ENCODE measurements at places on chromosomes 1 and 21.

DNA sequence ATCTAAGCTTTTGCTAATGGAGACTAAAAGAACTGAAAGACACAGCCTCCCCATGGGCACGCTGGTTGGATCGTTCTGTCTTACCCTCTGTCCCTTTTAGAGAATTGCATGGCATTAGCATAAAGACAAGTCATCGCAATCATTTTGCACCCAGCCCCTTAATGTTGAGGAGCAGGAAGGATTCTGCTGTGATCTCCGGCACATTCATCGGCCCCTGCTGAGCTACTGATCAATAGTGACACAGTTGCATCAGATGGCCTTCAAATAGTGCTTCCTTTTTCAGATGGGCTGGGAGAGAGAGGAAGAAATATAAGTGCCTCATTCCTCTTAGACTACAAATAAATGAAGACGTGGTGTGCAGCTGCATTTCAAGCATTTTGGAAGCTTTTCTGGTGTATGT, 75.4 kb downstream of the NOS1AP start:
- no peak for DNase-seq

DNA sequence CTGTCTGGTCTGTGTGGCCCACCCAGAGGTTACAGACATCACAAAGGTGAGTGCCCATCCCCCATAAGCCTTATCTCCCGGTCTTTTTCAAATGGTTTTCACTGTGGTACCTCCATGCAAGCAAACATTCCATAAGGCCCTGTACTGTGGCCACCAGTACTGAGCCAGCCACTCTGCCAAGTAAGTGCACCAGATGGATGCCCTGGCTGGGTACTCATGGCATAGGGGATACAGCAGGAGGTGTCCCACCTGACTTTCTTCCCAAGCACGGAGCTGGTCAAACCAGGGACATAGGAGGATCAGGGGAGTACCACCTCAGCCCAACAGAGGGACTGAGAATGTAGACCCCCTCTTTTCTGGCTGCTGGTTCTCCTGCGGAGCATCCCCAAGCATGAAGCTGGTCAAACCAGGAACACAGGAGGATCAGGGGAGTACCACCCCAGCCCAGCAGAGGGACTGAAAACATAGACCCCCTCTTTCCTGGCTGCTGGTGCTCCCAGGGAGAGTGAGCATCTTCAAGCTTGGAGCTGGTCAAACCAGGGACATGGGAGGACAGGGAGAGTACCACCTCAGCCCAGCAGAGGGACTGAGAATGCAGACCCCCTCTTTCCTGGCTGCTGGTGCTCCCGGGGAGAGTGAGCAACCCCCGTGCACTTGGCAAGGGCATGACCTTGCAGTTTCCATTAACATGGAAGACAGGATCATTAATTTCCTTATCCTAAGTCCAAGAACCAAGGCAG, 81.8 kb upstream of the KLHDC7A start:
- no peak for DNase-seq

DNA sequence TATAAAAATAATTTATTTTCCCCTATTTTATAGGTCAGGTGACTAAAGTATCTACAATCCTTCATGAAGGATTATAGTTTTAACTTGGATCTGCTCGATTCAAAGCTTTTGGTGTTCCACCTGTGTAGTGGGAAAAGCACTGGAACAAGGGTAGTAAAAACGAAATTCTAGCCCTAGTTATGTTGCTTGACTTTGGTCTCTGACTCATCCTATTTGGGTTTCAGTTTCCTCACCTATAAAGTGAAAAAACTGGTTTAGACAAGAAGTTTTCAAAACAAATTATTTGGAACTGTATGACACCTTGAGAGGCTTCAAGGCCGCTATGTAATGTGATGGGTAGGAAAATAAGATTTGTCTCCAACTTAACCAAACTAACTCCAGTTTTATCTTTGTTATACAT, 505.2 kb upstream of the ZRANB2 start:
- DNase-seq = no peak

DNA sequence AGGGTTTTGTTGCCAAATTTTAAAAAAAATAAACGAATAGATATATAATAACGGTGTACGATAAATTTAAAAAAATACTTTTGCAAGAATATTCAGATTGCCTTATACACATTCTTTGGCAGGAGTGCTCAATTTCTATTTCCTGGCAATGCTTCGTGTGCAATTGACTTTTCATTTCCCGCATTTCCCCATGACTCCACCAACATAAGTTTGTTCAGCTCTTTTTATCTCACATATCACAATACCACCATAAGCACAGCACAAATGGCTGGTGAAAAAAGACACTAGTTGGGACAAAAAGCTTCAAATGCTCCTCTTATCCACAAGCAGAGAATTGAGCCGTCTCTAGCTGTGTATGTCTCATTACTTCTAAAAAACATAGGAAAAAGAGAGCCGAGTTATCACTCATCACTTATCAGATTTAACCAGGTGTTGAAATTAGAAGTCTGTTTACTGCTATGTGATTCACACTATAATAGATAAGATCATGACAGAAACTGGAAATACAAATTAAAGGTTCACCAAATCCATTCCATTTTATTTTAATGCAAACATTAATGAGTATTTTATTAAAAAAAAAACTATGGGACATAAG, 28.9 kb upstream of the RGS1 start:
- DNase-seq = no peak

DNA sequence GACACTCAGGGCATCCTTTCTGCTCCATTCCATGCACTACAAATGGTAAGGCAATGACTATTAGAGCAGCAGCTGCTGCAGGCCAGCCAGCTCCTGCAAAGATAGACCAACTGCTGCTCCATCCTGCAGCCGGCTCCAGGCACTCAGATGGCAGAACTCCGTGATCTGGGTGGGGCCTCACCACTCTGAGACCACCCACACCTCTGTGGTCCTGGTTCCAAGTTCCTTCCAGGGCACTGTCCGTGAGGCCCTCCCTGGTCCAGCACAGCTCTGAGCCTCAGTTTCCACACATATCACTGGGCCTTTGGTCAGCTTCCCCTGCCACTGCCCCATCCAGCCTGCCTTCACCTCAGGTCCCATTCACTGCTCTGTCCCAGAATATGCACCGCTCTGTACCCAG, 114.7 kb downstream of the DMRTB1 start:
- no peak for DNase-seq

- DNase-seq = no peak
These were observed 54.0 kb downstream of the COLGALT2 start for GRCh38 chr1:183983371-183984105.

GRCh38 chr1:14800500-14801076, 202.1 kb downstream of the KAZN start:
- DNase-seq = no peak

DNA sequence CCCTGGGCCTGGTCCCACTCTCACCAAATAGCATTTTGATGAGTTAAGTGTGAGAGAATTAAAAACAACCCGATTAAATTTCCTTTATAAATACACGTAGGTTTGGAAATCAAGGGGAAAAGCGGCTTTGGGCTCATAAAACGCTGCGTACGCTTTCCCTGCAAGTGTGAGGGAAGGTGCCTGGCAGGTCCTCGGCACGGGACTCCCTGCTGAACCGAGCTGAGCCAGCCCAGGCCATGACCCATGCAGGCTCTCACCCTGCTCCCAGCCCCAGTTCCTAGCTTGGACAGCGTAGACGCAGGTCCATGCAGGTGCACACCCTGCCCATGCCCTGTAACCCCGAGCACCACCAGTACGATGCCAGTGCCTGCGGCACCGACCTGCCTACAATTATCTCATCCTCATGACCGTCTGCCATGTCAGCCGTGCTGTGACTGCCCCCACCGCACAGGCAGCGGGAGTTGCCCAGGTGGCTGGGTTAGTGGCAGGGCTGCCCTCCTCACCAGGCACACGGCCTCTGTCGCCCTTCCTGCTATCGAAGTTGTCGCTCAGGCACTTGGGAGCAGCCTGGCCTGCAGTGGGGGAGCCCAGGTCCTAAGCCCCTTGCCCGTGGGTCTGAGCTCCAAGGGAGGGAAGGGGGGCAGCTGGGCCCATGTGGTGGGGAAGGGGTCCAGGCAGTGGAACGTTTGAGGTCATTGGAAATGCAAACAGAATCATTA, 41.0 kb upstream of the ACTRT2 start:
- DNase-seq = no peak

GRCh38 chr21:42296501-42296900, 18.7 kb downstream of the TFF3 start:
- no peak for DNase-seq
